ENCODE measurements at places on chromosomes 16 and 17.

- no peak for DNase-seq
Measured at GRCh38 chr16:1984347-1985225, 593 bp downstream of the GFER start.

DNA sequence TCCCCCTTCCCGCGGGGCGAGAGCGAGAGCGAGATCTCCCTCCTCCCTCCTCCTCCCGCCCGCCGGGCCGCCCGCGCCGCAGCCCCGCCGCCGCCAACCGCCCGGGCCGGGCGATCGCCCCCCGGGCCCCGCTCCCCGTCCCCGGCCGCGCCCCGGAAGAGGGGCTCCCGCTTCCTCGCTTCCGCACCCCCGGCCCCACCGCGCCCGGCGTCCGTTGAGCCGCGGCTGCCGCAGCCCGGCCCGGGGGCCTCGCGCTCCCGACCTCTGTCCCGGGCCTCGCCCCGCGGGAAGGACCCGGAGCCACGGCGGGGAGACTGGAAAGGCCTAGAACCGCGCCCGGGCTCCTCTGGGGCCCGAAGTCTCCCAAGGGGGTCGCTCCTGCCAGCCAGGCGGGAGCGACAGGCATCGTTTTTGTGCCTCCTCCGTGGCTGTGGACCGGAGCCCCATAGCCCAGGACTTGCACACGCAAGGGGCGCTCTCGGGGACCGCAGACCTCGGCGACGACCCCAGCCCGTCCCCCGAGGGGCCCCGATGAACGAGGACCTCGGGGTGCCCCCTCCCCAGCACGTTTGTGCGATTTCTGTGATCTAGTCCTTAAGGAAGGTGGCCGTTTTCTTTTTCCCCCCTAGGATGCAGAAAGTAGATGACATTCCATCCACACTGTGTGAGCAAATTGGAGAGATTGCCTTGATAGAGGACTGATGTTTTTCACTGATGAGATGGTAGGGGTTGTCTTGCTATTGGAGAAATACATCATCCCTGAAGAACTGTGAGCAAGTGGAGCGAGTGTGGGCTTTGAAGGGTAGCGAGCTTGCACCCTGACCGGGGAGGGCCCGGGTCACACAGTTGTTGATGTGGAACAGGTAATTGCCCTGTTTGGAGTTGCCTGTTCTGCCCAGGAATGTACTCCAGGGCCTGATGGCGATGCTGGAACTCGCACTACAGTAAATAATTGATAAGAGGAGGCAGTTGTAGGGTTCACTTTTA lies 611 bp downstream of the BANP start:
- DNase-seq = no peak

DNA sequence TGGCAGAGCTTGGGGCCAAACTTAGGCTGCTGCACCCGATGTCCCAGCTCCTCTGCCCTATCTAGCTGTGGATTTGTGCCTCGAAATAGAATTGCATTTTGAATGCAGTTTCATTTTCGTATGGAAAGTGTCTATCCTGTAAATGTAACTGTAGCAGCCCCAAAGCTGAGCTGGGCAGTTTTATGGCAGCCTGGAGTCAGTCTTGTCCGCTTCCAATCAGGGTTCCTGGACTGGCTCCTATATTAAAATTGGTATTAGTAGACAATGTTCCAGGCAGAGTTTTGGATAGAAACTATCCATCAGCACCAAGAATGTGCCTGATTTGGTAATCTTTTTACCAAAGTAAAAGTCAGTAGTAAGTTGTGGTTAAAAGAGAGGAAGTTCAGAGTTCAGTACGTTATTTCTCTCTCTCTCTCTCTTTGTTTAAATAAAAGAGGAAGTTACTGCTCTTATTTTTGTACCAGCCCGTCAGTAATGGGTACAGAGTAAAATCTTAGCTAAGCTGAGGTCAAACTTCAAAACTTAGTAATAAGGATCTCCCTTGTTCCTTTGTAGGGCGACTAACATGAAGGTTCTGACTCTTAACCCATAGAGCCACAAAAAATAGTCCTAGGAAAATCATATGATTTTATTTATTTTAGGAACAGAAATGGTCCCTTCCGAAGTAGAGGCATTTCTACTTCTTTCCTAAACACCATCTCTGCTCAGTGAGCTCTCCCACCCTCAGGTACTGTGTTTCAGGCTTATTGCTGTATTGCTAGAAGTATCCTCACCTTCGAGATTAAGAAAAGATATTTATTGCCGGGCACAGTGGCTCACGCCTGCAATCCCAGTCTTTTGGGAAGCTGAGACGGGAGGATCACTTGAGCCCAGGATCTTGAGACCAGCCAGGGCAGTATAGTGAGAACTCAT lies 28.0 kb downstream of the PRKCB start:
- no peak for DNase-seq

- DNase-seq = no peak
Measured at GRCh38 chr17:31588512-31588911, 197.0 kb downstream of the RAB11FIP4 start.

- DNase-seq = no peak
Measured at GRCh38 chr17:3026856-3027751, 36.3 kb downstream of the OR1D5 start.

All from hippocampal formation (tissue), 2 donors.